ENCODE measurements at places on chromosomes 1 and 21. TPM values are rescaled to one million over a fixed set of nuclear protein-coding genes. Genes with fewer than 3 reads are reported as not detected.

RGS7 gene
- 20.0 TPM for total RNA-seq

FCRL2 gene
- total RNA-seq: not detected

FCGR1A gene
- total RNA-seq: 3.3 TPM

PGLYRP3 gene
- total RNA-seq: not detected

FCRLB gene
- 1.2 TPM for total RNA-seq

DIP2A gene
- total RNA-seq: 26.1 TPM

MTARC2 gene
- total RNA-seq: 7.3 TPM

DNA sequence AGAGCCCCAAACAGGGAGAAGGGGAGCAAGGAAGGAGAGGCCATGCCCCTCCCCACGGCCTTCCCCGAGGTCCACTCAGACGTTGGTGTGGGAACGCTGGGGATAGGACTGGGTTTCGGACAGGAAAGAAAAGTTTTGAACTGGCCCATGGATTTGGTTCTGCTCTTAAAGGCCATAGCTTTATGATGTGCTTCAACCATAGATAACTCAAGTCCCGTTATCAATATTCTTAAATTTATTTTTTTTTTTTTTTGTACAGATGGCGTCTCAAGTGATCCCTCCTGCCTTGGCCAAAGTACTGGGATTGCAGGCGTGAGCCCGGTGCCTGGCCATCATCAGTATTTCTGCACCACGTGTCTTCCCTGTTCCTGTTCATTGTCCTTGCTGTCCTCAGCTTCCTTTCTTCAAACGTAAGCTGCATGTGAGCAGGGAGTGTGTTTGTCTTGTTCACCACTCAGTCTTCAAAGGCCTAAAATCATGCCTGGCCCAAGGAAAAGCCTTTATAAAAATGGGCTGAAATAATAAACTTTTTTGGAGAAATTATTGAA lies 820 bp upstream of the KRTAP10-1 start:
- no peak for DNase-seq

DNA sequence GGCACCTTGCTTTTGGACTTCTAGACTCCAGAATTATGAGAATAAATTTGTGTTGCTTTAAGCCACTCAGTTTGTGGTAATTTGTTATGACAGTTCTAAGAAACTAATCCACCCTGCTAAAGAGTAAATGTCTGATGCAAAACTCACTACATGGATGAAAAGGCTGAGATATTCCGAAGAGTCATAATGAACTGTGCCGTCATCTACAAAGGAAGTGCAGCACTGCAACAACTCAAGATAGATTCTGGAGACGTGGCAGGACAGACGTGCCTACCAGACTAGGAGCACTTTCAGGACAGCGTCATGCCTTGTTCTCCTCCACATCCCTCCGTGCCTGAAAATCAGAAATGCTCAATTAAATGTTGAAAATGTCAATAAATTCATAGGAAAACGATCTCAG lies 24.4 kb upstream of the IRF2BP2 start:
- DNase-seq: no peak

DNA sequence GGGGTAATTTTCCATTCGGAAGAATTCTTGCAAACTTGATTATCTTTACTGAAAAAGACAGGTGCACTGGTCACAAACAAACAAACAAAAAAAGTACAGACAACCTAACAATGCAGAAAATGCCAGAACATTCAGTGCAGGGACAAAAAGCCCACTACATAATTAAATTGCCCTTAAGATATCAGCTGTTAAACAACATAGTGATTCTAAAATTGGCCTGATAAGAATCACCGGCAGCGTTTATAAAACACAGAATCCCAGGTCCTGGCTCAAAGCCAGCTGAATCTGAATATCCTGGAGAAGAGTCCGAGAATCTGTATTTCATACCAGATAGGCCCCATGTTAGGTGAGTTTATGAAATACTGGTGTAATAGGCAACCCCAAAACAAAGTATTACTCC lies 6.1 kb downstream of the PLPP3 start:
- no peak for DNase-seq

DNA sequence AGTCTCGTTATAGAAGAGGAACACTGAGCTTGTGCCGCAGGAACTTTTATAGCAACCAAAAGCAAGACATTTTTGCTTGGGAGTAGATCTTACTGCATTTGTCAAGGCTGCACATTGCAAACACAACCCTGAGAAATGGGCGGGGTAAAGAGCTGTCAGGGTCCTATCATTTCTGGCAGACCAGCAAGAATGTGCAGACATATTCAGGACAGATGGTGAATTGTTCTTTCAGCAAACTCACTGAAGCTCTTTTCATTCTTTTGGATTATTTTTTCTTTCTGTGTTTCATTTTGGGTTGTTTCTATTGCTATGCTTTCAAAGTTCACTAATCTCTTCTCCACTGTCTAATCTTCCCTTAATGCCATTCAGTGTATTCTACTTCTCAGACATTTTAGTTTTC lies 5.1 kb upstream of the ACTN2 start:
- no peak for DNase-seq

DNA sequence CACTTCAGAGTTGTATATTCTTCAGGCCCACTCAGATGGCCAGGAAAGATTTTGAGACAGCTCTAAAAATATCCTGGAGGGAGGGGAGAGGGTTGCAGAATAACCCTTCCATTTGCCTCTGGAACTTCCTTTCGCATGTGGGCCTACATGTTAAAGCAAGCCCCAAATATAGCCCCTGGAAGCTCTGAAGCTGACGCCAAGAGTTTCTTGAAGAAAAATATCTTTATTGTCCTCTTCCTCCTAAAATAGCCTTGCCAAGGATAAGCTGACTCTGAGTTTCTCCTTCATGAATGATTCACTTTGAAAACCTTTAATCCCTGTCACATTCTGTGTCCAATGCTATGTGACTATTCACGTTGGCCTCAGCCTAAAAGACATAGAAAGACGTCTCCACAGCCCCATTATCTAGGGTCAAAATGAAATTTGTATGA lies 6.4 kb downstream of the C1orf116 start:
- peak; percentile 43 for DNase-seq

- no peak for DNase-seq
Measured at GRCh38 chr1:61380561-61380960, 298.2 kb downstream of the NFIA start.

DNA sequence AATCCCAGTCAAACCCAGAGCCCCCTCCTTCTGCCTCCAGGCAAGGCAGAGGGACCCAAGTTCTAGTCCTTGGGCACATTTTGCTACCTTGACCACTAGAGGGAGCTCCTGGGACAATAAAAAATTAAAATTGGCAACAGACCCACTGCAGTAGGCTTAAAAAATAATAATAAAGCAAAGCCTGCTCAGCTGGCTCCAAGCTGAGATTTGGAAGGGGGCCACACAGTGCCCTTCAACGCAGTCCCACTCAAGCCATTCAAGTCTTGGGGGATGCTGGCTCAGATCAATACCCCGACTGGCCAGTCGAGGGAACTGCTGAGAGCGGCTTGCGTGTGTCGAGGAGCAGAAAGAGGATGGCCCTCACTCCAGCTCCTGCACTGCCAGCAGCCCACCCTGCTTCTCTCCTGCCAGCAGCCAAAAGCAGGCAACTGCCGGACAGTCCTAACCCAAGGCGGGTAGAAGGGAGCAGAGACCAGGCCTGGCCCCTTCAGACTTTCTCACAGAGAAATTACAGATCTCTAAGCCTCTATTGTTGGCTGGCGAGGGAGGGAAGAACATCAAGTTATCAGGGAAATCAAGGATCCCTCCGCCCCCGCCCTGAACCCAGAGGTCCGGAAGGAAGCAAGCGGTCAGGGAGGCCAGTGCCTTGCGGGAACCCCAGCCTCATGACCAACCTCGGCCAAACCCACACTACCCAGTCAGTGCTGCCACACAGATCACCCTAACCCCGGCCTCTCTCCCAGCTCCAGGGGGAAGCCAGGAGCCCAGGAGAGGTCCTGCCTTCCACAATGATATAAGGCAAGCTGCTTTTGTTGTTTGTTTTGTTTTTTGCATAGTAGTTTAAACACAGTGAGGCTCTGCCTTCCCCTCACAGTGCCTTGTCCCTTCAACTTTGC lies 4.9 kb upstream of the ALDH4A1 start:
- DNase-seq: no peak

- no peak for DNase-seq
Measured at GRCh38 chr1:15680561-15681348, 3.4 kb upstream of the PLEKHM2 start.

DNA sequence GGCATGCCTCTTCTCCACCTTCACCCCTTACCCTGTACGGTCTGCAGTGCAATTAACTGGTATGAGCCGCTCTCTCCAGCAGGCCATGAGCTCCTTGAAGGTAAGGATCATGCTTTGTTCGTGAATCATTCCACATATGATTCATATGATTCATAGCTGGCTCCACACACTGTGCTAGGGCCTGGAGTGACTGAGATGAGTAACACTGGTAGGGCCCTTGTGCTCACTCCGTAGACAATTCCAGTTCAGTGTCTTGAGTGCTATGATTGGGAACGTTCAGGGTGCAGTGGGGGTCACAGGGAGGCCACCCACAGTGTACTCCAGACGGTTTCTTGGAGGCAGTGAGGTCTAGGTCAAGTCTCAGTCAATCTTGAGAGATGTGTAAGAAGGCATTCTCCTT lies 239.8 kb downstream of the LMX1A start:
- DNase-seq: no peak

DNA sequence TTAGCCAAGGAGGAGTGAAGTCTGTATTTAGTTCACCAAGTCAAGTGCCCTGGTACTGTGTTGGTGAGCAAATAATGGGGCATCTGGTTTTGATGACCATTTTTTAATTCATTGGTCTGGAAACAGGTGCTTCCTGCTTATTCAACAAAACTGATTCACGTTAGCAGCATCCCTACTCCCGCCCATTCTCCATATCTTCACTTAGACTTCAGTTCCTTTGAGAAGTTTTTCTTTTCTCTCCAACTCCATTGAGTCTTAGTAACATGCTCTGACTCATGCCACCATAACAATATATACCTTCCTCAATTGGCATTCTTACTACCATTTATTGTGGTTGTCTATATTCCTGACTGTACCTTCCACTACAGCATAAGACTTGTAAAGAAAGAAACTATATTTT lies 468.9 kb downstream of the DPYD start:
- DNase-seq: no peak

- no peak for DNase-seq
Measured at GRCh38 chr21:10430005-10430404, 91.4 kb upstream of the TPTE start.

DNA sequence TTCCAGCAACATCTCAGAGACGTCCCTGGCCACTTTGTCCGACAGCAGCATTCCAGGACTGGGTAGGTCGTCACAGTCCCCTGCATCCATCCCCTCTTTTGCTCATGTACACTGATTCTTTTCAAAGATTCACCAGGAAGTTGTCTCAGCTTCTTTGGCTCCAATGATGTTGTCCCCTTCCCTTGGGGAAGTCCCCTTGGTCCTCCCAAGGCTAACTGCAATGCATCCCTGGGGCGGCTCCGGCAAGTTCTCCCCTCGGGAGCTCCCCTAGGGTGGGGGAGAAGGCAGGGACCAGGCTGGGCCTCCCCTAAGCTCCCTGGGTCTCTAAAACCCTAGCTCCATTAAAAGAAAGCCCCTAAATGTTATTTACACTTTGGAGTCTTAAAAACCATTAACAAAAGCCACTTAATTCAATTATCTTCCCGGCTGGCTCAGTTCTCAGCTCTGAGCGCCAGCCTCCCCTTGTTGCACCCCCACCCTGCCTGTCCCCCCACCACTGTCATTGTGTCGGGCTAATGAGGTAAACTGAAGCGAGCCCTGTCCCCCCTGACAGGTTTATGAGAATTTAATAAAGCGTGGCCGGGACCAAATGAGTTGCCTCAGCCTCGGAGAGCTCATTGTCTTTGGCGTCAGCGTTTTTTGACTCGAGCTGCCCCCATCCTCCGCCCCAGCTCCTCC lies 25.3 kb downstream of the KNCN start:
- DNase-seq: no peak

DNA sequence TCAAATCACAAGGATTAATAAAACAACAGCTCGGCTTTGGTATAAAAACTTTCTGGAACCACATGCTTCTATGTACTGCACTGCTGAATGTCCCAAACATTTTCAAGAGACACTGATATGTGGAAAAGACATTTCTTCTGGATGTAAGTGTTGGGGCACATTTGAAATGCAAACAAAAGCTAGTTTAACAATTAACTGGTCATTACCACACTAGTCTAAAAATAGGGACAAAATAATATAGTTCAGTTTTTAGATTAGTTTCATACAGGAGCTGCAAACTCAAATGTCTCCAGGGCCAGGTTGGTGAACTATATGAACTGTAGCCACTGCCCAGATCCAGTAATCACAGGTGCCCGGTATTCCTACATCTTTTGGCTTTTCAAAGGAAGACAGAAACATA lies 3.2 kb downstream of the IL23R start:
- no peak for DNase-seq

DNA sequence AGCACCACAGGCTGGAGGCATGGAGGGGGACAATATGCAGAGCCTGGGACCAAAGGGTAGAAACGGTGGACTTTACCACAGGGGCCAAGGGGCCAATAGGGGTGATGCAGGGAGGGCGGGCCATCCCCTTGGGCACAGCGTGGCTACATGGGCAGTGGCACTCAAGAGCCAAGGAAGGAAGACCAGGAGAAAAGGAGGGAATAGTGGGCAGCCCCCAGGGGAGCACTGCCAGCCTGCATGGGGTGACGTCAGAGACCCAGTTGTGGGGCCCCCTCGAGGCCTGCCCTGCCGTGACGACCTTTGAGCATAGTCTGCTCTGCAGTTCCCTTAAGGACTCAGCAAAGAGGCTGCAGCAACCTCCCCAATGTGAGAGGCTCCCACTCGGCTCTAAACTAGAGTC lies 95.5 kb upstream of the TMPRSS2 start:
- DNase-seq: no peak

DNA sequence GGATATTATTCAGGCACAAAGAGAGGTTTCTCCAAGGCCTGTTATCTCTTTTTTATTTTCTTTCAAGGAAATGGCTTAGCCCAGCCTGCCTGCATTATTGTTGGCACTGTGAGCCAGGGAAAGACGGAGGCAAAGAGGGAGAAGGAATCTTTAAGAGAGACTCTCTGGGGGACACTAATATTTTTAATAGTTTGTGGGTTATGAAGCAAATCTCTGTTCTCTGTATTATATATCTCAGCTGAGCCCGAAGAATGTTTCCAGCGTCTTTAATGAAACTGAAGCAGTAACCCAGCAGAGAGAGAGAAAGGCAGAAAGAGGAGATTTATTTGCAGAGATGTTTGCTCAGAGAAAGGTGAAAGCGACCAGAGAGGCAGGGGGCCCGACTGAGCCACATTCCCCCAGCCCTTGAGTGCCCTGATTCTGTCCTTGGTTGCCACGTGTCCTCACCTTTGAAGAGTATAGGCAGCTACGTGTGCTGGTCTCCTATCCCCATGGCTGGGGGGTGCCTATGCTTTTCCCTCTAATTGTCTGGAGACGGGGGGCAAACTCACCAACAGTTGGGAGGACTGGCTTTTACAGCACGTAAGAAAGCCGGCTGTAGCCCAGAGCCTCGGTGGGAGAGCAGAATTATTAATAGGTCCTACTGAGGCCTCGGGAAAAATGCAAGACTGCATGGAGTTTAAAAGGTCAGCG lies 166.4 kb downstream of the TRABD2B start:
- DNase-seq: no peak

- no peak for DNase-seq
Measured at GRCh38 chr21:31064803-31065202, 26.5 kb upstream of the KRTAP19-8 start.

Data from frontal cortex (tissue), 4 donors.